Body of pancreas (tissue), 4 donors: ENCODE measurements at places on chromosomes 11 and 22. TPM values are rescaled to one million over a fixed set of nuclear protein-coding genes. Genes with fewer than 3 reads are reported as not detected.

DNA sequence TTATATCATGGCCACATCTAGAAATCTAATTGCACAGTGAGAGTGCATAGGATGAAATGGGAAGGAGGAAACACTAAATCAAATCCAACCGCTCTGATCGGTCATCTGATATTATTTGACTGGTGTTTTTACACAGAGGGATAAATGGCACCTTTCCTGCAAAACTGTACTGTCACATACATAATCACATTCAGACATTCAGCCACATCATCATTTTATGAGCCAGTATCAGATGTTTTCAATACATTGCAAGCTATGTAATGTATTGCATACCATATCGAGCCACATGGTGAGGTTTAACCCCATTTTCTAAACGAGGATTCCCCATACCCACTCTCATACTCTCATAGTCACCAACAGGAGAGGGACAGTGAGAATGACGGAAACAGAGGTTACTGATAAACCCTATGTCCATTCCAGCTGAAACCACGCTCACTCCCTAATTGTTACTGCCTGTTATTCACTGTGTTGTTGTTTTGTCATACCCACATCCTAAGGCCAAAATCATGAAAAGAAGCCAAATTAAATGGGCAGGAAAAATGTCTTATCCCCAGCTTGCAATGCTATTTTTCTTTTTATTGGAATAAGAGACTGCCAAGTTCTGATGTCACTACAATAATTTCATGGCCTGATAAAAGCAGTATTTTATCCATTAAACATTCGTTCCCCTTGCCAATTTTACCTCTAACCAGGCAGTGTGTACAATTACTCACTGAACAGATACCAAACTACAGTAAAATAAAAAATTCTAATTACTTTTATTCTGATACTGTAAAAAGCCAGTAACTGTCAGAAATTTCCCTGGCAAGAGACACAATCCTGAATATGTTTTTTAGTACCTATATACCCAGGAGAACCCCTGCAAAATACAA lies 9.0 kb downstream of the CDON start:
- no peak overlapping the region for H3K27ac ChIP-seq
- DNase-seq, result no peak
- H3K4me3 ChIP-seq, result no peak overlapping the region
- no peaks in the 10 kb centered on the region for H3K36me3 ChIP-seq

- peaks cover 61% of the 10 kb centered on the region for H3K4me1 ChIP-seq
- H3K4me3 ChIP-seq, result no peak overlapping the region
- H3K27ac ChIP-seq, result peak overlapping the region; percentile 18
- peaks cover 23% of the 10 kb centered on the region for H3K27me3 ChIP-seq
Observed at GRCh38 chr11:124760806-124761205, 1.3 kb downstream of the ESAM start.

- H3K4me1 ChIP-seq, result no peaks in the 10 kb centered on the region
- no peak overlapping the region for H3K4me3 ChIP-seq
- H3K36me3 ChIP-seq, result no peaks in the 10 kb centered on the region
- H3K27ac ChIP-seq, result no peak overlapping the region
Observed at GRCh38 chr22:19543970-19544708, 19.9 kb upstream of the CLDN5 start.

- no peaks in the 10 kb centered on the region for H3K27me3 ChIP-seq
- peak overlapping the region; percentile 71 for H3K27ac ChIP-seq
- H3K4me3 ChIP-seq, result peak overlapping the region; percentile 73
- peaks cover 25% of the 10 kb centered on the region for H3K4me1 ChIP-seq
- DNase-seq, result no peak
- H3K36me3 ChIP-seq, result no peaks in the 10 kb centered on the region
Observed at GRCh38 chr11:62652161-62653006, 718 bp downstream of the INTS5 start.

GRCh38 chr11:72426103-72426757 lies 8.1 kb downstream of the CLPB start:
- DNase-seq, result no peak
- H3K27ac ChIP-seq, result no peak overlapping the region
- no peaks in the 10 kb centered on the region for H3K36me3 ChIP-seq
- peaks cover 2% of the 10 kb centered on the region for H3K4me1 ChIP-seq

The CCDC87 gene
- under 0.01 TPM for total RNA-seq
